ENCODE measurements at places on chromosomes 4 and X.

- no peak for DNase-seq
These were observed 21.4 kb upstream of the ANXA10 start for GRCh38 chr4:168070903-168071302.

DNA sequence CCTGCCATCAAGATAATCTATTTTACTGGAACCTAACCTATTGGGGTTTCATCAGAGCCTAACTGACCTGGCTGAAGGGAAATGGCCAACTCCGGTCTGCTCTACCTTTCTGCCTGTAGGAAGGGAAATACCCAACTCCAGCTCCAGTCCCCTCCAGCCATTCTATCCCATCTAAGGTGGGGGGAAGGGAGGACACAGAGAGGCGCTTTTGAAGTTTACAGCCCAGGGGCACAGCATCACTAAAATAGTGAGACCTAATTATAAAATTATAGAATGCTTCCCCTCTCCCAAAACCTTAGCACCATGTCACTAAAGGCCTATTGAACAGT, 27.8 kb upstream of the ACSL4 start:
- no peak for DNase-seq

- no peak for DNase-seq
These were observed 179.9 kb downstream of the AR start for GRCh38 chrX:67723580-67724351.

GRCh38 chr4:8403173-8403753, 37.3 kb downstream of the ACOX3 start:
- DNase-seq = no peak

DNA sequence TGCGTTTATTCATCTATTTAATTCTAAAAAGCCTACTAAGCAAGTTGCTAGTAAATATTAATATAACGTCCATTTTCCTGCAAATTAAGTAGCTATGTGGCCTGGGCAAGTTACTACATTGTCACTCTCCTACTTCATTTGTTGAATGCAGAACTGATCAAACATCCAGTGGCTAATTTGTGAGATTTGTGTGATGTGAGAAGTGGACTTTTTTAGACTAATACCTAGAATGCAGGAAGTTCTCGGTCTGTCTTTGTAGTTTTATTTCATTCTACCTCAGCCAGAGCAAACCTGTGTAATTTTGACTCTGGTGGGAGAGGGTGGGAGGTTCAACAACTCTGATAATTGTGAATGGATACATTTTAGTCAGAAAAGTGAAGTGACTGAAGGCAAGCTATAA, 840 bp downstream of the GUF1 start:
- DNase-seq = no peak

DNA sequence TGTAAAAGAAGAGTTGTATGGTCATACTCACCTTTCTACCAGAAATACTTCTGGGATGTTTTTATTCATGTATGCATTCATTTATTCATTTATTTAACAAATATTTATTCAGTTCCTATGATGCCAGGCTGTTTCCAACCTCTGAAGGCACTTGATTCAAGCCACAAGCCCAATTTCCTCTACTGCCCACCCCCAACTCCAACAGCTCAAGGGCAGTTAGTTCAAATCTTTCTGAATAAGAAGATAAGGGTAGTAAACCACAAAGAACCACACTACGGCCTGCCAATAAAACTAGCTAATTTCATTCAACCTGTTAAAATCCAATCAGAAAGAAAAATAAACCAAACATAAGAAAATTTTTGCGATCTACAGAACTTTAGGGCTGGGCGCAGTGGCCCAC, 31.2 kb downstream of the LRBA start:
- no peak for DNase-seq

DNA sequence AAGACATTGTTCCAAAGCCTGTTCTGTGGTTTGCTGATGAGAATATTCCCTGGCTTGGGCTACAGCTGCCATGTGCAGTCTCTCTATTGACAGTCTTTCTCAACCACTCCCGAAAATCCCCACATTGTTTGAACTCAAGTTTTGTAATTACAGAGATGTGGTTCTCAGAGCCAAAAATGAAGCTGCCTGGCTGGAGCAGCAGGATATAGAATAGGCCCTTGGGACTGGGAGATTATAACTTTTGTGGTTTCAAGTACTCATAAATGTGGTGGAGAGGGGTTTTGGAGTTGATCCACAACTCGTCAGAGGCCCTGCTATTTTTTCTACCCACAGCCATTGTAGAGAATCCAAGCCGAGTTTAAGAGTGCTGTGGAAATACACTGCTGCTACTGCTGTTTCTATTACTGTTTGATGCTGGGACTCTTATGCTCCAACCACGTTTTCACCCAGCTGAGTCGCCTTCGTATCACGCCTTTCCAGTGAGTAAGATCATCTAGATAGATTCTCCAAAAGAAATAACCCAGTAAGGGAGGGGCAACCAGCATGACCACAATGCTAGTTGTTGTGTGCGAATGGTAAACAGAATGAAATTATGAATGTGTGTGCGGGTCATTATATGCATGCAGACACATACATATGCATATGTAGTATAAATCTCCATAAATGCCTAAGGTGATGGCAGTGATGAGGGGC, 57.1 kb upstream of the ATXN3L start:
- DNase-seq = peak; percentile 1

GRCh38 chr4:113607147-113607720, 154.3 kb downstream of the CAMK2D start:
- DNase-seq = no peak

GRCh38 chr4:178812866-178813265, 1370.6 kb upstream of the AGA start:
- DNase-seq = no peak

DNA sequence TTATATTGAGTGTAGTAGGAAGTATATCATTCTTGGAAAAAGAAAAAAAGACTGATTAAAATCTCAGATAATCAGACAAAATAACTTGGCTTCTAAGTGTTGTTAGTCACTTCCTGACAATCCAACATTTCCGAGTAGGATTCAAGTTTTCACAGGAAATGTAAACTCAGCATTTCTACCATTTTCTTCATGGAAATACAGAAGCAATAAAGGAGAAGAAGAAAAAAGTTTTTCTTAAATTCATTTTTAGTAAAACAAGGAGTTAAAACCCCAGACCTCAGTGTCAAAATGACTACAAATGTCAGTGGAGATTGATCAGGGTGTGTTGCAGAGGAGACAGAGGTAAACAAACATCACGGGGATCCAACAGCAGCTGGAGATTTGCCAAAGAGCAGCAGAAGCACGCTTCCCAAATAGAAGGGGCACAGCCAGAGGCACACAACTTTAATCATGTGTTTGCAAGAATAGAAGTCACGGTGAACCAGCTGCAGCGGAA, 129.3 kb upstream of the FAM9B start:
- no peak for DNase-seq

GRCh38 chr4:152738827-152739226, 40.7 kb downstream of the TIGD4 start:
- no peak for DNase-seq

GRCh38 chr4:32251926-32252325, 1531.8 kb downstream of the PCDH7 start:
- no peak for DNase-seq

DNA sequence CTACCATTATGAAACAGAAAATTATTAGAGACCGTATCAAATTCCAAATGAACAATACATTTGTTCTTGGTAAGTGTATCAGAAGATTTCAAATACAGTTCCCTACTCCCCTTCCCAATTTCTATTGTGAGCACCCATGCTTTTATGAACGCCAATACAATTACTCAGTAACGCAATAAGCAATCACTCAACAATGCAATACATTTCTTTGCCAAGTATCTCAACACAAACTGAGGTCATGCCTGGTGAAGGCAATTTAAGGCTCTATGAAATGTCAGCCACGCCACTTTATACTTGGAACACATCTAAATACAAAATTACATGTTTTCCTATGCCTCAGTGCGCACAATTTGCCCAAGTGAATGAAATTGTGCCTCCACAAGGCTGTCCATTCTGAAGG, 712 bp downstream of the PNPLA4 start:
- no peak for DNase-seq

- no peak for DNase-seq
These were observed 83.5 kb upstream of the LIMCH1 start for GRCh38 chr4:41454423-41454822.

GRCh38 chrX:112991801-112992200, 151.2 kb upstream of the AMOT start:
- no peak for DNase-seq

DNA sequence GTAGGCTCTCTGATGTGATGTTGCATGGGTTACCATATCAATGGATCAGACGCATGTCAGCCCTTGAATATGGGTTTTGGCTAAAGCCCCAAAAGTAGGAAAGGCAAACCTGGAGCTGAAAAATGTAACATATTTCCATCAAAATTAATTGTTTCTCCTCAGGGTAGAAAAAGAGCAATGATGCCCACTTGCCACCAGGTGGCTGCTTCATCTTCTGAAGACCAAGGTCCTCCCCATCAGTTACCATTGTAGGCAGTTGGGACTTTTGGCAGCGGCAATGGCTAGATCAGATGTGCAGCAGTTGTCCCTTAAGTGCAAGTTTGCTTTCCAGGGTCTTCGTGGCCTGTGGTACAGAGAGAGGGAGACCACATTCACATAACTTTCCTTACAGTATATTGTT, 118.2 kb downstream of the NAF1 start:
- DNase-seq = no peak

DNA sequence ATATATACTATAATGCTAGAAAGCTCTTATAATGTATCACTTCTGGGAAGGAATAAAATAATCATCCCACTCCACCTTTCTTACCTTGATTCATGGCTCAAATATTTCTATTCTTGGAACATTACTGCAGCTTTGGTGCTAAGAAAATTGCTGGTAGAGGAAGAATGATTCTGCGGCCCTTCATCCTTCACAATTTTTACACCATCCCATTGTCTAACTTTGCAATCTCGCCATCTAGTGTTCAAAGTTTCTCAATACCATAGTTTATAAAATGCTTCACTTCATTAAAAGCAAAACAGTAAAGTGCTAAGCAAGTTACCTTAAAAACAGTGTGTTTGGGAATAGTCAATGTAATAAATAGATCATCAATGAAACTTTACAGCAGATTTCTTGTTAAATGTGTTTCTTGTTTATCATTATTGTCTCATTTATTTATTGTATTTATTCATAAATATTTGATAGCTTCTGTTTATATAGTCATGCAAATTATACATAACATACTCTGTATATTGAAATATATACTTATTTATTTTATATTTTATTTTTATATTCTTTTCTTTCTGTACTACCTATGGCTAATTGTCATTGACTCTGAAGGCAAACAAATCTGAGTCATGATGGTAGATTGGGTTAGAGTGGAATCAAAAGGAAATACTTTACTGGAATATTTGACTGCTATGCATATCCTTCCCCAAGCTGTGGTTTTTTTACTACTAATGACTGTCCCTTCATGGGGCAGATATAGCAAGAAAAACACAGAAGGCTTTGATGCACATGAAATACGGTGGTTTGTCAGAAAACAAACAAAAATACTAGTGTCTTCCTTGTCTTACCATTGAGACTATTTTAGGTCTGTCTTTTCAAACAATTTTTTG, 390.7 kb downstream of the MAPK10 start:
- DNase-seq = no peak

GRCh38 chr4:24470666-24471485, 113.5 kb downstream of the DHX15 start:
- DNase-seq = no peak

DNA sequence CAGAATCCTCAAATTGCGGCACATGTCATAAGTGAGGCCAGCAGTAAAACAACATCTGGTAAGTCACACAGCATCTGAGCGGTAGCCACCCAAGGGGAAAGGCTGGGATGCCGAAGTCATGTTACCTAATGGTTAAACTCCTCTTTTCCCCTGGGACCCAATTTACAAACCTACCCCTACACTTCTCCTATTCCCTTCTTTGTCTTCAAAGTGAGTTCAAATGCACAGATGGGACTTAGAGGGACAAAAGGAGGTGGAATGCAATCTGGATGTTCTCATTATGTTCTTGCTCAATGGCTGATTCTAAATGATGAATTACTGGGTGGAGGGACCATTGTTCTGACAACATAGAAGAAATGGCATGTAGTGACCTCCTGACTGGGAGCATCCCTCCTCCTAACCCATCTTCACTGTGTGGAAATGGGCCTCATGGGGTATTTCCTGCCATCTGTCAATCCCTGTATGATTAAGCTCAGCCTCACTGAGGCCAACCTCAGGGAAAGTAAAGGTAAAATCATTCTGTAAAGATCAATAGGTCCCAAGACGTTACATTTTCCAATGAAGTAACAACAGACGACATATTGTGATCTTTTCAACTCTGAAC, 8.5 kb downstream of the CD40LG start:
- DNase-seq = no peak

GRCh38 chr4:18319431-18319830, 297.9 kb upstream of the LCORL start:
- DNase-seq = no peak

DNA sequence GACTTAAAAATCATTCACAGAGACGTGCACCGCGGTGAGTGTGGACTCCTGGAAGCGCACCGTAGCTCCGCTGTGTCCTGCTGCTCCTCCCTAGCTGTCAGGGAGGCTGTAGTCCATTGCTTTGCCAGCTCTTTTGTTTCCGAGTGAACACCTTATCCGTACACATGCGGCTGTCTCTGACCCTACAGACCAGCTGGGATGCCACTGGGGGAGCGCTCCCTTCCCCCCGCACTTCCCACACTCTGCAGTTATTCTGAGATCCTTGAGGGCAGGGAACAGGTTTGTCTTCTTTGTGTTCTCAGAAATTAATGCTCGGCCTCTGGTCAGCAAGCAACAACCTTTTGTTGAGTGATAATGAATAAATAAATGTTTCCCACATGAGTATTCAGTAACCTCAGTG, 33.7 kb upstream of the MSANTD1 start:
- no peak for DNase-seq

- DNase-seq = no peak
These were observed at the start of gene PCDH7 for GRCh38 chr4:30720021-30720660. Gene PCDH7 (plus strand): TSS chr4:30720369. CDS start chr4:30721423, 1,054 bp downstream.

DNA sequence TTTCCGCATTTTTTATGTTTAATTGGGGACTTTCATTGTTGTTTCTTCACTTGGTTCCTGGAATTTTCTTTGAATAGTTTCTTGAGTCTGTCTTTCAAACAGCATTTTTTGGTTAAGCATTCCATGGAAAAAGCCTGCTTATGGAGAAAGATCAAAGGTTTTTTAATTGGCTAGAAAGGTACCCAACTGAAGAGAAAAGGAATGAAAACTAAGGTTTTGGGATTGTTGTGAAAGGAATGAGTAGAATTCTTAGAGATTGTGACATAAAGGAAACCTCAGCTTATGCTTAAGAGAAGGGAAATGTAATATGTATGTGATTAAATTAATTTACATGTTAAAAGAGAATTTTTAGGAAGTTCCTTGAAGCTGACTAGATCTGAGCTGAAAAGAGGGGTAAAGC, 82.8 kb downstream of the CCKAR start:
- no peak for DNase-seq

- DNase-seq = no peak
These were observed 7.0 kb upstream of the TMSB4X start for GRCh38 chrX:12967711-12968465.

- DNase-seq = no peak
These were observed 204.9 kb downstream of the GBA3 start for GRCh38 chr4:22897520-22898108.

DNA sequence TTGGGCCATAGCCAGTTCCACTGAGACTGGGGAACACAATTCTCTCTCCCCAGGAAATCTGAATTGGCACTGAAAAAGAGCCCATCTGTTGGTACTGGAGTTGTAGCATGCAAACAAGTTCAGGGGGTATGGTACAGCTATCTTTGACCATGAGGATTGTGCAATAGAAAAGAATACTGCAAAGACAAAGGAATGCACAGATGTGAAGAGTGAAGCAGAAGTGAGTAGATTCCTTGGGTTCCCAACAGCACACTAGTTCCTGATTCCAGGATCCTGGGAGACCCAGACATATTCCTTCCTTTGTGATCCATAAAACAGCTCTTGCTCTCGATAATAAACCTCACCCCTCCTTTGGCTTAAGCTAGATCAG, 43.3 kb upstream of the CTAG2 start:
- DNase-seq = no peak

Data from cerebellar nuclear complex (tissue), 1 donor.